H9 (cell line): ENCODE measurements at places on chromosomes 7 and 10. TPM values are rescaled to one million over a fixed set of nuclear protein-coding genes. Genes with fewer than 3 reads are reported as not detected.

GRCh38 chr7:33048257-33048656 lies 14.3 kb downstream of the NT5C3A start:
- H3K4me3 ChIP-seq = no peak overlapping the region
- no peak for DNase-seq
- no peak overlapping the region for H3K27ac ChIP-seq
- no peaks in the 10 kb centered on the region for H3K27me3 ChIP-seq
- no peaks in the 10 kb centered on the region for H3K36me3 ChIP-seq
- H3K4me1 ChIP-seq = no peaks in the 10 kb centered on the region

GRCh38 chr7:97317575-97317974 lies 200.1 kb downstream of the SDHAF3 start:
- H3K27me3 ChIP-seq = no peaks in the 10 kb centered on the region
- peaks cover 2% of the 10 kb centered on the region; the same call in 1 of the 2 replicates for H3K4me1 ChIP-seq
- DNase-seq = no peak

GRCh38 chr10:106440355-106440754 lies 724.2 kb downstream of the SORCS1 start:
- H3K36me3 ChIP-seq = no peaks in the 10 kb centered on the region
- no peak overlapping the region for H3K27ac ChIP-seq
- no peaks in the 10 kb centered on the region for H3K27me3 ChIP-seq
- H3K4me1 ChIP-seq = no peaks in the 10 kb centered on the region; the same call in 1 of the 2 replicates
- no peak for DNase-seq

DNA sequence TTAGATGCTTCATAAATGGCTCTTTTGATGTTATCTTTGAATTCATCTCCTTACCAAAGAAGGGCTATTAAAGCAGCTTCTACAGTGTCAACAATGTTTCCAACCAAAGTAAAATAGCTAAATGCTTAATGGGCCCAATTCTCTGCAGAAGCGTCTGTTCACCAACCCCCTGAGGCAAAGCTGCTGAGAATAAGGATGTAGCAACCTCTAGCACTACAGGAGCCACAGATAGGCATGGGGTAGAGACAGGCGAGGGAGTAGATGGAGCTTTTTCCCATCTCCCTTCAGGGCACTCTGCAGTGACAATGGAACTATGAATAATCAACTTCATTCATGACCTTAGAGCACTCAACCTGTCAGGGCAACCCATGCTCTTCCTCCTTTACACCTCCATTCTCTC lies 134.1 kb downstream of the FZD1 start:
- H3K4me1 ChIP-seq = no peaks in the 10 kb centered on the region
- H3K4me3 ChIP-seq = no peak overlapping the region
- DNase-seq = no peak

DNA sequence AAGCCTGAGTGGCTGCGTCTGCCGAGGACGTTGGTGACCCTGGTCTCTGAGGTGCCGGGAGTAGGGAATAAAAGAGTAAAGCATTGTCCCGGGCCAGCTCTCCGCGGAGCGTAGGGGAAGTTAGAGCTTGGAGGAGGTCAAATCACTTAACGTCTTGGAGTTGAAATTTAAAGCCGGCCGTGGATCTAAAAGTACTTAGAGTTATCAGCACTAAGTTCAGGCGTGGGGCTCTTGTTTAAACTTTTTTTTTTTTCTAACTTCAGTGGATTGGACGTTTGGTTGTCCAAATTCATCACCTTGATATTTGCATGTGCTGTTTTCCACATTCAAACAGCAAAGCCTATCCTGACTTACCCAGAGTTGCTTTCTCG lies 700 bp downstream of the NIPSNAP2 start:
- H3K36me3 ChIP-seq = peaks cover 15% of the 10 kb centered on the region
- peaks cover 3% of the 10 kb centered on the region; the same call in 1 of the 2 replicates for H3K27me3 ChIP-seq
- H3K4me1 ChIP-seq = no peaks in the 10 kb centered on the region
- peak overlapping the region; percentile 91 for H3K4me3 ChIP-seq
- peak overlapping the region; percentile 53 for H3K27ac ChIP-seq
- no peak for DNase-seq

GRCh38 chr10:7410301-7410861 lies 453 bp downstream of the SFMBT2 start:
- H3K4me1 ChIP-seq = no peaks in the 10 kb centered on the region; the same call in 1 of the 2 replicates
- peak; percentile 68 for DNase-seq
- H3K36me3 ChIP-seq = no peaks in the 10 kb centered on the region
- peak overlapping the region; percentile 91 for H3K4me3 ChIP-seq
- H3K27ac ChIP-seq = no peak overlapping the region

GRCh38 chr7:69418869-69419670 lies 179.2 kb upstream of the AUTS2 start:
- DNase-seq = no peak
- no peak overlapping the region for H3K27ac ChIP-seq
- H3K36me3 ChIP-seq = peaks cover 10% of the 10 kb centered on the region; the same call in 1 of the 2 replicates
- no peak overlapping the region for H3K4me3 ChIP-seq
- no peaks in the 10 kb centered on the region; the same call in 1 of the 2 replicates for H3K4me1 ChIP-seq

The BBIP1 gene
- total RNA-seq = 18.8 and 22.3 TPM in 2 replicates

GRCh38 chr10:13315361-13315760 lies 15.5 kb upstream of the PHYH start:
- DNase-seq = no peak
- H3K27me3 ChIP-seq = no peaks in the 10 kb centered on the region
- no peak overlapping the region for H3K27ac ChIP-seq
- H3K4me1 ChIP-seq = no peaks in the 10 kb centered on the region
- no peak overlapping the region for H3K4me3 ChIP-seq

- no peak overlapping the region for H3K27ac ChIP-seq
- no peaks in the 10 kb centered on the region for H3K27me3 ChIP-seq
- peaks cover 2% of the 10 kb centered on the region; the same call in 1 of the 2 replicates for H3K4me1 ChIP-seq
- no peaks in the 10 kb centered on the region for H3K36me3 ChIP-seq
These were observed 40.4 kb downstream of the HDAC9 start for GRCh38 chr7:18535810-18536415.

- peaks cover 25% of the 10 kb centered on the region for H3K36me3 ChIP-seq
- DNase-seq = no peak
- H3K4me1 ChIP-seq = no peaks in the 10 kb centered on the region
- no peaks in the 10 kb centered on the region for H3K27me3 ChIP-seq
These were observed 81.7 kb downstream of the STK31 start for GRCh38 chr7:23791721-23792120.

DNA sequence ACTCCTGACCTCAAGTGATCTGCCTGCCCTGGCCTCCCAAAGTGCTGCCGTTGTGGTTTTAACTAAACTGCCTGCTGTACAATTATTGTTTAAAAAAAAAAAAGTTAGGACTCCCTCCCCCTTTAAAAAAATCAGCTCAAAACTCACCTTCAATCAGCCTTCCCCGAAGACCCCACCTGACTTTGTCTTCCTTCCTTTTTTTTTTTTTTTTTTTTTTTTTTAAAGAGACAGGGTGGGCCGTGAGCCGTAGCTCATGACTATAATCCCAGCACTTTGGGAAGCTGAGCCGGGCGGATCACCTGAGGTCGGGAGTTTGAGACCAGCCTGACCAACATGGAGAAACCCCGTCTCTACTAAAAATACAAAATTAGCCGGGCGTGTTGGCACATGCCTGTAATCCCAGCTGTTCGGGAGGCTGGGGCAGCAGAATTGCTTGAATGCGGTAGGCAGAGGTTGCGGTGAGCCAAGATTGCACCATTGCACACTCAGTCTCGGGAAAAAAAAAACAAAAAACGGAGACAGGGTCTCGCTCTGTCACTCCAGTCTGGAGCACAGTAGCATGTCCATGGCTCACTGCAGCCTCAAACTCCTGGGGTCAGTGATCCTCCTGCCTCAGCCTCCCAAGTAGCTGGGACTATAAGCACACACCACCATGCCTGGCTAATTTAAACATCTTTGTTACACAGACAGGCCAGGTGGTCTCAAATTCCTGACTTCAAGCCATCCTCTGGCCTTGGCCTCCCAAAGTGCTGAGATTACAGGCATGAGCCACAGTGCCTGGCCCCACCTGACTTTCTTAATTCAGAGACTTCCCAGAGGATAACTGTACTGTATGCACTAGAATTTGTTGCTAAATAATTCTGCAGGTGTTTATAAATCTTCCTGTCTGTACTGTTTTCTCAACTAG lies 3.2 kb downstream of the FIS1 start:
- H3K27me3 ChIP-seq = no peaks in the 10 kb centered on the region
- DNase-seq = no peak
- peaks cover 9% of the 10 kb centered on the region; the same call in 1 of the 2 replicates for H3K36me3 ChIP-seq
- H3K4me1 ChIP-seq = no peaks in the 10 kb centered on the region

DNA sequence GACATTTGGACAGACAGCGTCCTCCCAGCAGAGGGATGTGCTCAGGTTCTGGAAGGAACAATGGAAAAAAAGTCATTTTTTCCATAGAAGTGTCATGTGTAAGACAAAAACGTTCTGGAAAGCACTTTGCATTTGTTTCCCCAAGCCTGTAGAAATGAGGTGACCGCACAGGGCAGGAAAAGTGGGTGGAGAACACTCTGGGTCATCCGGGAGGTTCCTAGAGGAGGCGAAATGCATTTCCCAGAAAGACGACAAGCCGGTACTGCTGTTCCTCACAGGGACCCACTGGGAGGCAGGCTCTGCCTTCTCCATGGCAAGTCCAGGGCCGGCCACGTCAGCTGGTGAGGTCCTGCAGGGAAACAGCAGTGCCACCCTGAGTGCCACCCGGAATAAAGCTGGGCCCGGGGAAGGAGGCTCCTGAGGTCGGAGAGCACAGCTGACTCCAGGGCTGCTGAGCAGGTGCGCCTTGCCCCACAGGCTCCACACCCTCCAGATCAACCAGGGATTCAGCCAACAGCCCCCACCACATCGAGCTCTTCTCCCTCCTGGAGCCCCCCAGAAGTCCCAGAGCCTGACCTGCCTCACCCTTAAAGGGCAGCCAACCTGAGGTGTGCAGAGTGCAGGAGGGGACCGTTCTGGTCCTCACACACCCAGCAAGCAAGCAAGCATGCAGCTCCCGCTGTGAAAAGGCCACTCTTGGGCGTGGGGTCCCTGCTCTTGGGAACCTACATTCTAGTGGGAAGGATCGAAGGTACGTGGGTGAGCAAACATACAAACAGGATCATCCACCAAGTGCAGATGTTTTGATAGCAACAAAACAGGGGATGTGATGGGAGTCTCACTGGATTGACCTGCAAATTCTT lies 28.8 kb upstream of the INPP5A start:
- H3K4me3 ChIP-seq = no peak overlapping the region
- H3K27me3 ChIP-seq = no peaks in the 10 kb centered on the region
- H3K4me1 ChIP-seq = no peaks in the 10 kb centered on the region
- peak; percentile 24 for DNase-seq

GRCh38 chr7:73443548-73444255 lies 10.1 kb downstream of the FZD9 start:
- H3K27me3 ChIP-seq = no peaks in the 10 kb centered on the region
- no peak overlapping the region for H3K27ac ChIP-seq
- H3K4me1 ChIP-seq = no peaks in the 10 kb centered on the region
- DNase-seq = no peak

The OPALIN gene
- not detected in 2 replicates for total RNA-seq

The LGI1 gene
- 1.1 and 1.2 TPM in 2 replicates for total RNA-seq

DNA sequence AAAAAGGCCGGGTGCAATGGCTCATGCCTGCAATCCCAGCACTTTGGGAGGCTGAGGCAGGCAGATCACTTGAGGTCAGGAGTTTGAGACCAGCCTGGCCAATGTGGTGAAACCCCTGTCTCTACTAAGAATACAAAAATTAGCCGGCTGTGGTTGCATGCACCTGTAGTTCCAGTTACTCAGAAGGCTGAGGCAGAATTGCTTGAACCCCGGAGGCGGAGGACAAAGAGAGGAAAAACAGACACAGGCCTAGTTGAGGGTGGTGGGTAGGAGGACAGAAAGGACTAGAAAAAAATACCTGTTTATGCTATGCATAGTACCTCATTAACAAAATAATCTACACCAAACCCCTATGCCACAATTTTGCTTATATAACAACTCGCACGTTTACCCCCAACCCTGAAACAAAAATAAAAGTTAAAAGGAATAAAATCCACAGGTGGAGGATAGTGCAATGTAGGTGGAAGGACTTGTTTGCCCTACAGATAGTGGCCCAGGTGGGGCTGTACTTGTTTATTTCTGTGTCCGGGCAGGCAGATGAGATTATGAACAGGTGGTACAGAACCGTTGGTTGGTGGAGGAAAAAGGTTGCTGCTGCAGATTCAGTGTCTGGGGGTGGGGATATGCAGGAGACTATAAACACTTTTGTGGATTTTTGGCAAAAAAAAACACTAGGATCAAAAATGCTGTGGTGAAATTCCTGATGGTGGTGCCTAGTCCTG lies 5.1 kb downstream of the ZNF680 start:
- no peak for DNase-seq
- peaks cover 64% of the 10 kb centered on the region for H3K36me3 ChIP-seq
- no peaks in the 10 kb centered on the region for H3K27me3 ChIP-seq
- H3K4me1 ChIP-seq = no peaks in the 10 kb centered on the region
- H3K4me3 ChIP-seq = no peak overlapping the region; the same call in 2 of the 3 replicates

GRCh38 chr7:133742709-133743538 lies 384.2 kb upstream of the LRGUK start:
- no peak for DNase-seq
- H3K36me3 ChIP-seq = no peaks in the 10 kb centered on the region
- H3K4me3 ChIP-seq = no peak overlapping the region
- H3K4me1 ChIP-seq = no peaks in the 10 kb centered on the region; the same call in 1 of the 2 replicates
- no peaks in the 10 kb centered on the region for H3K27me3 ChIP-seq

The TRUB1 gene
- 19.5 and 20.6 TPM in 2 replicates for total RNA-seq

DNA sequence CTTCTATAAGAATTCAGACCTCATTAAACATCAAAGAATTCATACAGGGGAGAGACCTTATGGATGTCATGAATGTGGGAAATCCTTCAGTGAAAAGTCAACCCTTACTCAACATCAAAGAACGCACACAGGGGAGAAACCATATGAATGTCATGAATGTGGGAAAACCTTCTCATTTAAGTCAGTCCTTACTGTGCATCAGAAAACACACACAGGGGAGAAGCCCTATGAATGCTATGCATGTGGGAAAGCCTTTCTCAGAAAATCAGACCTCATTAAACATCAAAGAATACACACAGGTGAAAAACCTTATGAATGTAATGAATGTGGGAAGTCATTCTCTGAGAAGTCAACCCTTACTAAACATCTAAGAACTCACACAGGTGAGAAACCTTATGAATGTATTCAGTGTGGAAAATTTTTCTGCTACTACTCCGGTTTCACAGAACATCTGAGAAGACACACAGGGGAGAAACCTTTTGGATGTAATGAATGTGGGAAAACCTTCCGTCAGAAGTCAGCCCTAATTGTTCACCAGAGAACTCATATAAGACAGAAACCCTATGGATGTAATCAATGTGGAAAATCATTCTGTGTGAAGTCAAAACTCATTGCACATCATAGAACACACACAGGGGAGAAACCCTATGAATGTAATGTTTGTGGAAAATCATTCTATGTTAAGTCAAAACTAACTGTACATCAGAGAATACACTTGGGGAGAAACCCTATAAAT lies 24.1 kb downstream of the ZNF37A start:
- peaks cover 79% of the 10 kb centered on the region for H3K36me3 ChIP-seq
- no peaks in the 10 kb centered on the region for H3K27me3 ChIP-seq
- no peak overlapping the region for H3K27ac ChIP-seq
- DNase-seq = no peak

The STOX1 gene
- total RNA-seq = 5.8 and 5.9 TPM in 2 replicates
